NCI-H1436 treated with DMSO at 0.1 percent for 48 hours (cell line): ENCODE measurements at places on chromosomes 6 and 20.

- no peak for DNase-seq
Observed at GRCh38 chr20:17663486-17663885, 18.6 kb downstream of the RRBP1 start.

- no peak for DNase-seq
Observed at GRCh38 chr6:143003676-143004075, 57.0 kb upstream of the AIG1 start.

GRCh38 chr6:12335131-12335527 is 45.0 kb downstream of the EDN1 start:
- no peak for DNase-seq

- DNase-seq, result no peak
Observed at GRCh38 chr6:28335564-28336283, at the start of gene ZSCAN31. ZSCAN31 (minus strand) TSS chr6:28336148; CDS start chr6:28329683, 6,465 bp downstream.

GRCh38 chr6:21141616-21142303 is 451.8 kb upstream of the SOX4 start:
- DNase-seq, result no peak

DNA sequence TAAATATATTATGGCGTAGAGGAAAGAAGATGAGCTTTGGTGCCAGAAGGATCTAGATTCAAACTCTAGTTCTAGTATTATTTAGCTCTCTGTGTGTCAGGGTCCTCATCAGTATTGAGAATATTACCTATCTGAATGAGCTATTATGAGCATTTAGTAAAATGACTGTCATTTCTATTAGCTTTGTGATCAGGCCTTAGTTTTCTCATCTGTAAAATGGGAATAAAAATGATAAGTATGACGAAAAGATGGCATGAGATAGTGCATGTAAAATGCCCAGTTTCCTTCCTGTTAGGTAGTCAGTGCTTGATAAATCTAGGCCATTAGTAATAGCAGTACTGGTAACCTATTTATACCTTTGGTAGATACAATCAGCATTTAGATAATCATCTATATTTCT is 35.1 kb downstream of the NOX3 start:
- DNase-seq, result no peak

GRCh38 chr6:35177596-35177995 is 36.2 kb upstream of the SCUBE3 start:
- no peak for DNase-seq

DNA sequence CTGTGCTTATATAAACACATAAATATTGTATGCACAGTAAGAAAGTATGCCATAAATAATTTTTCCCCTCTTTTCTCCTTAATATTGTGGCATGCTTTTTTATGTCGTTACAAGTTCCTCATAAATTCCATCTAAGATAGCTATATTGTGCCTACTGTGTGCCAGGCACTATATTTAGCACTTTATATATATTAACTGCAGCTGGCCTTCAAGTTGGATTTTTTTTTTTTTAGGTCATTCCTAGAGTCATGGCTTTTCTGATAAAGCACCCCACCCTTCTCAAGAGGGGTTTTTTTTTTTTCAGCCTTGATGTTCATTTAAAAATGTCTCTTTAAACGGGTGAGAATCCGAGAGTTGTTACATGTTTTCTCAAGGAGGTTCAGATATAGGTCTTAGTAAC is 42.8 kb upstream of the RNF8 start:
- no peak for DNase-seq

DNA sequence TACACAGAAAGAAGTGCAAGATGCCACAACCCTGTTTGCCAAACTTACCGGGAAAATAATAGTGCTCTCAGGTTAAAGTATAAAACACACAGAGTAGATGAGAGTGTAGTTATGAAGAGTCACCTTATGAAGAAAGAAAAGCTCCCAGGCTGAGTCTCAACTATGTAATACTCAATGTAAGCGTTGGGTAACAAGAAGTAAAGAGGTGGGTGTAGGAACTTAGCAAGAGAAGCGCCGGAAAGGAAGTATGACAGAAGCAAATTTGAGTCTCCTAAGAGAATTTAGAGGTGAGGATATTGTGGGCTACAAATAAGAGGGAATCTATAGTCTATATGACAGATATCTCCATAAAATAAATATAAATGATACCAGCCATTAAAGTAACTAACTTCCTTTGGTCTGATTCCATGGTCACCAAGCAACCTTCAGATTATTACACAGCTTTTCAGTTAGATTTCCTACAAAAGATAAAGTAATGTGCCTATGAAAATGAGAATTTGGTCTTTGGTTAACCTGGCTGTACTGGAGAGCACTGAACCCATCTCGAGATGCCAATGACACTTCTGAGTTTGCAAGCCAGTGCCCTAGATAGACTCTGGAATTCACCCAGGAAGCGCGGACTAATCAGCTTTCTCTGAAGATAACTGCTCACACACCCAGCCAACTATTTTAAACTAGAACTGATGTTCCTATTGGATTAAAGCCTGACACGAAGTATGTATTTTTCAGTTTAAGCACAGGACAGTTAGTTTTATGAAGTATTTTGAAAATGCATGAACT is 1.8 kb downstream of the TUBE1 start:
- DNase-seq, result no peak

- no peak for DNase-seq
Observed at GRCh38 chr6:31864818-31865204, 2.2 kb upstream of the NEU1 start.

DNA sequence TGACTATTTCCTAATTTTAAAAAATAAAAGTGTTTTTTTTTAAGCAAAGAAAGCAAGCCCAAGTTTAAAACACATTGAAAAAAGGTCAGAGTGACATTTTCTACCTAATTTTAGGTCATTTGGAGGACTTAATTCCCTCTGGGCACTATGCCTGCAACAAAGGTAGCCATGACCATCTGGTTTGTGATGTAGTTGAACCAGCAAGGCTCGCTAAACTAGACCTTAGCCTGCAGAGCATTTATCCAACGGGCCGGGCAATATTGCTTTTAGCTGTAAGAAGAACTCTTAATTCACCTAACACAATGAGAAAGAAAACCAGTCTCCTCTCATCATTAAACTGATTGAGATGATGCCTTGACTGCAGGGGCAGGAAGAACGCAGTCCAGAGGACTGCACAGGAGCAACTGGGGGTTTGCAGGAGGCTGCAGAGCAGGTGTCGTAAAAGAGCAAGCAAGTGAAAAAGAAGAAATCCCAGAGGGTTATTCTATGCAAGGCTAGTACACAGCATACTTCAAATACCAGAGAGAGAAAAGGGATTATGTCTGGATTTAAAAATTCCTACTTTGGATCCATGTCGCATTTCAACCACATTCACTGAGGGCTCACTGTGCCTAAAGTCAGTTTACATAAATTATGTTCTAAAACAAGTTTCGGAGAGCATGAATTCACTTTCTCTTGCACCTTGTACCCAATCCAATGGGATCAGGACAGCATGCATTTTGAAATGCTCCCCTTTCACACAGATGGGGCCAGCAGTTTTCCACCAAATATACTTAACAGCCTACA is 12.8 kb downstream of the TRAF3IP2 start:
- DNase-seq, result no peak

- no peak for DNase-seq
Observed at GRCh38 chr6:160477901-160478300, 129.7 kb downstream of the SLC22A3 start.

DNA sequence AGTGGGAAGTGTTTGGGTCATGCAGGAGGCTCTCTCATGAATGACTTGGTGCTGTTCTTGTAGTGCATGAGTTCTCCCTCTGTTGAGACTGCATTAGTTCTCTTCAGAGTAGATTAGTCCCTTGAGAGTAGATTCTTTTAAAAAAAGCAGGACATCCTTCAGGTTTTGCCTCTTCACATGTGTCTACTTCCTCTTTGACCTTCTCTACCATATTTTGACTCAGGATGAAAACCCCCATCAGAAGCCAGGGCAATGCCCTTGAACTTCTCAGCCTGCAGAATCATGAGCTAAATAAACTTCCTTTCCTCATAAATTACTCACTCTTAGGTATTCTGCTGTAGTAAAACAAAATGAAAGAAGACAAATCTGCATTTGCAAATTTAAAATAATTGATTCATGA is 170.3 kb downstream of the CD109 start:
- DNase-seq, result no peak

DNA sequence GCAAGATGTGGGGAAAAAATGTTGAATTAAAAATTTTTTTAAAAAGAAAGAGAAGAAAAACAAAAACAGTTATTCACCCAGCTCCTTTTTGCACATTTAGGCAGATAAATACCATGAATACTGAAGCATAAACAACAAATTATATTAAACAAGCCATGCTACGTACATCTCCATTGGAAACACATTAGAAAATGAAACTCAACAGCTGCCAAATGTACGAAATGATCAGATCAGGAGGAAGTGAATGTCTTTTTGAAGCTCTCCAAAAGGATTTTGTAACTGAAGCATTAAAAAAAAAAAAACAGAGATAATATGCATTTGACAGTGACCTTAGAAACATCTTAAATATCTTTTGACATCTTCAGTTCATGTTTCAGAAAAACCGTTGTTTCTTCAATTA is 56.7 kb downstream of the CD83 start:
- DNase-seq, result no peak

GRCh38 chr6:37106982-37107491 is 62.9 kb upstream of the PIM1 start:
- no peak for DNase-seq

DNA sequence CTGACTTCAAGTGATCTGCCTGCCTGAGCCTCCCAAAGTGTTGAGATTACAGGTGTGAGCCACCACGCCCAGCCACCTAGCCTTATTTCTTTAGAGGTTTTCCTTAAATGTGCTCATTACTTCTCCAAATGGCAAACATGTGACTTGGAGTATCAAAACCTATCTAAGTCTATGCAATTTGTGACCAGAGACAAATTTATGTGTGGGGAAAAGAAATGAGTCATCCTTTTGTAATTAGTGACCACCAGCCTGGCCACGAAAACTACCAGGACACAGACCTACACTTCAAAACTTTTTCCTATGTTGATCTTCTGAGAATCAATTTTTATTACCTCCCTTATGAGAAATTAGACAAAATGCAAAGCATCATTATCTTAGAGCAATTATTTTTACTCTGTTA is 64.6 kb upstream of the OGFRL1 start:
- no peak for DNase-seq

- no peak for DNase-seq
Observed at GRCh38 chr6:35409245-35409644, 42.9 kb upstream of the FANCE start.

- DNase-seq, result no peak
Observed at GRCh38 chr6:89483111-89483720, 50.3 kb downstream of the ANKRD6 start.

DNA sequence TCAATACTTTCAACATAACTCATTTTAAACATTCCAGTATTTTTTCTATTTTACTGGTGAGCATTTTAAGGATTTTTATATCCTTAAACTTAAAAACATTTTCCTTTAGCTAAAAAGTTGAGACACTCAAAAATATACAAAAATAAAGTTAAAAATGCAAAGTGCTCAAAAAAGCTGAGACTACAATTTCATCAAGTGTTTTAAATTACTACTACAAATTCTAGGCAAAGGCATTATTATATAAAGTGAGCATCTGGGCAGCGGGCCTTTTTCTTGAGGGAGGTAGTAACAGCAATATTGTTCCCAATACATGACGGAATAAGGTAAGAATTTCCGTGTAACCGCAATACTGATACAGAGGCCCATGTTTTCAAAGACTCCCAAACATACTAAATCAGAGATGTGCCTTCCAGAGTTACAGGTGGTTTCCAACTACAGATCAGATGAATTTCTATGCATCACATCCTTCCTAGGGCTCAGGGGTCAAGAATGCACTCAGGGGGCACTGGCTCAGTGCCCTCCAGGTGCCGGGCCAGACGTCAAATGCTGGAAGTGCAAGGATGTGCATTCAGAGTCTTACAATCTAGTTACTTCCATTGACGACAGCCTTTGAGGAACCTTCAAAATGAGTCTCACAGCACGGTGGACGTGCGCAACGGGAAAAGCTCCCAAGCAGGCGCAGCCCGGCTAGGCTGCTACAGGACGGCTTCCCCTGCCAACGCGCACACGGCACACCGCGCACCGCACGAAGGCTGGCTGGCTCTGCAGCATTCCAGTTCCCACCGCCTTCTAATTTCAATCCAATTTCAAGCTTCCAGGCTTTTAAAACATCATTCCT is 1.7 kb downstream of the PHF10 start:
- no peak for DNase-seq

- no peak for DNase-seq
Observed at GRCh38 chr6:3325210-3325609, 66.5 kb downstream of the PSMG4 start.

GRCh38 chr6:105894556-105894955 is 191.6 kb upstream of the PRDM1 start:
- no peak for DNase-seq
